CD4-positive, alpha-beta T cell treated with Interleukin-21 for 1 hour (primary cell): ENCODE measurements at places on chromosomes 11 and 22.
A peak's percentile ranks its signal among the peaks of the same experiment; 100 is the strongest.

DNA sequence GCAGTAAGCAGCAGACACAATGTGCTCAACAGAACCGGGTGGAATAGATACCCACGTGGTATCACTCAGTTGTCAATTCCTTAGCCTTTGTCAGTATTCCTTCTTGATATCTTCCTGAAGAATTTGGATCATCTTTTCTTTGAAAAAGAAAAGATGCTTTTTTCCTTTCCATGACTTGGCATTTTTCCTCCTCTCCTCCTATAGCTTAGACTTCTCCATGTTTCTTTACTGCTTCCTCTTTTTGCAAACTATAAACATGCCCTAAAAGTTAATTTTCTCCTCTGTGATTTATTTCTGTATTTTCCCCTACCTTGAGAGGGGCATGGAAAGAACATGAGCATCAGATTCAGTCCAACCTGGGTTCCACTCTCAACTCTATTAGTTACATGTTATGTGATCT is 11.7 kb downstream of the CBLIF start:
- no peak for DNase-seq

GRCh38 chr11:92045301-92045700 is 179.3 kb upstream of the FAT3 start:
- no peak for DNase-seq

DNA sequence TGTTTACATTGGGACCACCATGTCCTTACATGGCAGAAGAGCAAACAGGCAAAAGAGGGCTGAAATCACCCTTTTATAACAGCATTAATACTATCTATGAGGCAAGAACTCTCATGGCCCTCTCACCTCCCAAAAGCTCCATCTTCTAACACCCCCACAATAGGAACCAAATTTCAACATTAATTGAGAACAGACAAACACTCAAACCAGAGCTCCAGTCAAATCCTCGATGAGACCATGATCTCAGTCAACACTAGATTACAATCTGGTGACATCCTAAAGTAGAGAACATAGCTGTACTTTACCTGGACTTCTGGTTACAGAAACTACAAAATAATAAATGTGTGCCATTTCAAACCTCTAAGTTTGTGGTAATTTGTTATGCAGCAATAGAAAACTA is 25.1 kb downstream of the OR2AG2 start:
- DNase-seq, result no peak

DNA sequence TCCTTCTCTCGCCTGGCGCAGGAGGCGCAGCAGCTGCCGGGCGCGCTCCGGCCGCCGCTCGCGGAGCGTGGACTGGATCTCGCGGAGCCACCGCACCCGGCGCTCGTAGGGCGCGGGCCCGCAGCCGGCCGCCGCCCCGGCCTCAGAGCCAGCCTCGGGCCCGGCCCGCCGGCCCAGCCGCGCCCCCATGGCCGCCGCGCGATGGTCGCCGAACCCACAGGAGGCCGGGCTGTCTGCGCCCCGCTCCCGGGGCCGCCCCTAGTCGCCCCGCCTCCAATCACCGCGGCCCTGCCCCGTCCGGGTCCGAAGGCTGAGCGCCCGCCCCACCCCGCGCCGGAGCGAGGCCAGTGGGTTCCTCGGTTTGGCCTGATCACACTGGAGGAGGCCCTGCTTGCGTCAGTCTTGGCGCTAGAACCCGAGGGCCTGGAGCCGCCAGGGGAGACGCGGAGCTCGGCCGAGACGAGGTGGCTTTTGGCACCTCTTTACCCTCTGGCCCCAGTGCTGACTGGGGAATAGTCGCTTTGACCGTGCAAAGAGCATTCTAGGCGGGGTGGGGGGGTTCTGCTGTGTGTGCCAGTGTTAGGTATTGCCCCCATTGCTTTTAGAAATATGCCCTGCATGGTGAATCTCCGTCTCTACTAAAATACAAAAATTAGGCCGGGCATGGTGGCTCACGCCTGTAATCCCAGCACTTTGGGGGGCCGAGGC is at the start of gene LRRC75B:
TSS of gene LRRC75B (minus strand) at position 223 of the 708 bp plus-strand sequence. CDS start at position 189, 34 bp downstream.
- DNase-seq, result peak; percentile 13

DNA sequence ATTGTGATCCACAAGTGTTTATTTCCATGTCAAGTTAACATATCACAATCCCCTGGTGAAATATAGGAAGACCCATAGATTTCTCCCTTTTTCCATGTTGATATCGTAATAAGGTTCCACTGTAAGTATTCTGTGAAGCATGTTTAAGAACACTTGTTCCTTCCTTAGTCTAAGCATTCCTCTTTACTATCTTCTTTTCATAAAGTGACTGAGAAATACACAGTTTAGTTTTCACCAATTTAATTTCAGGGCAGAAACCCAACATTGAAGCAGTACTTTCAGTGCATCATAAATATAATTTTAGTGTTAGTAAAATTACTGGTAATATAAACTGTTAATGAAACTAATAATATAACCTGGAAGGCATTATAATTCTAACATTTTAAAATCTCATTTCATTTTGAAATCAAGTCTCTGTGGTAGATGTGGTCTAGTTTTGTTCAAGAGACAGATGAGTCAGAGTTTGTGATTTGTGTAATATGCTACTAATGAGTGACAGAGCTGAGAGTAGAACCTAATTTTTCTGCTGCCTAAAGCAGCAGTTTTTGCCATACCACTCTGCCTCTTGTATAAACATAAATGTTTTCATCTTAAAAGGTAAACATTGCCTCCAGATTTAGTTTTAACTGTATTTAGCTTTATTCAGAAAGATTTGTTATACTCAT is 79.4 kb downstream of the ATM start:
- DNase-seq, result no peak

DNA sequence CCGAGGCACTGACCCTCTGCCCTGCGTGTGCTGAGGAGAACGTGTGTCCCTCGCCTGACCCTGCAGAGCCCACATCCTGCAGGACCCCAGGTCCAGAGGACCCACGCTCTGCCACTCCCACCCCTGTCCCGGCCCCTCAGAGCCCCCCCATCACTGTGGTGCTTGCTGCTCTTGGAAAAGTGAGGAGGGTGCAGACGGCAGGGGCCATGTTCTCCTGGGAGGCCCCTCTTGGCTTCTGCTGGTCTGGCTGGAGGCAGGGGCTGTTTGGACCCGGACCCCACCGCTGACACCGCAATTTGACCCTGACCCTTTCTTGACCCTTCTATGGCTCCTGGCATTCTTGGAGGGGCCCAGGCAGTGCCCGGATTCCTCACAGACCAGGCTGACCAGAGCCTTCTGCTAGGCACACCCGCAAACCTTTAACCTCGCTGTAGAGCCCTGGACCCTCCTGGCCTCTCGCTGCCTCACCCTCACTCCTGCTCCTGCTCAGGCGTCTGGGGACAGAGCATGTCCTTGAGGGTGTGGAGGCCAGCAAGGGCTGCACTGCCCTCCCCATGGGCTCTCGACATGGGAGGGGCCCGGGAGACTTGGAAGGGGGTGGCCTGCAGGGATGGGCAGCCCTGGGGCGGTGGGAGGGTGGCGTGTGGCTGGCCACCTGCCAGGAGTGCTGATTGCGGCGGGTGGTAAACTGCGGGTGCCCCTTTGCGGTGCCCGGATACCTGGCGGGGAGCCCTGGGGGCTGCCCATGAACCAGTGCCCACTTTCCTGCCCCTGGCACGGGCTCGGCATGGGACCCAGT is 37.0 kb upstream of the MUC5AC start:
- DNase-seq, result no peak

DNA sequence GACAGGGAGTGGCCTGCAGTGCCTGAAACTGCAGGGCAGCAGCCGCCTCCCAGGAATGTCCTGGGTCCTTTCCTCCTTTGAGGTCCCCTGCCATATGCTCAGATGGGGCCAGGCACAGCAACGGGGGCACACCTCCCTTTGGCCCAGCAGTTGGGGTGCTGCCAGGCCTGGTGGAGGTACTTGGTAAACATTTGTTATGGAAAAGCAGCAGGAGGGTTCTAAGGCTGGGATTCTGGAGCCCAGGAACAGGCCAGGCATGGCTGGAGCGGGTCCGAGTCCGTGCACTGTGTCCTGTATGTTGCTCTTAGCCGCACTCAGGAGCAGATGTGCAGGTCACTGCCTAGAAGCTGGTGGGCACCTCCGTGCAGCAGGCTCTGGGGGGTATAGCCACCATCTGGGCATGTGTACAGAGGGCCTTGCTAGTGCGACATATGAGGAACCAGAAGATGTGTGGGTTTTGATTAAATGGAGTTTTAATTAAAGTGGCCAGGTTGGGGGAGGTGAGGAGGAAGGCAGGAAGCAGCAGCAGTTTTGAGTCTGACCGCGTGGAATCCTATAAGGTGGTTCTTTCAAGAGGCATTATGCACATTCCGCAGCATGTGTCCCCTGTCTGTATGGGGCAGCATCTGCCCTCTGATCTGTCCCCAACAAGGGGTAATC is 1.5 kb downstream of the ADORA2A start:
- DNase-seq, result no peak
